ENCODE measurements at places on chromosomes 5 and 9. TPM values are rescaled to one million over a fixed set of nuclear protein-coding genes. Genes with fewer than 3 reads are reported as not detected.

GRCh38 chr9:75775966-75776691 is 114.3 kb upstream of the PCSK5 start:
- no peaks in the 10 kb centered on the region for H3K4me1 ChIP-seq
- DNase-seq: no peak
- H3K36me3 ChIP-seq: no peaks in the 10 kb centered on the region

DNA sequence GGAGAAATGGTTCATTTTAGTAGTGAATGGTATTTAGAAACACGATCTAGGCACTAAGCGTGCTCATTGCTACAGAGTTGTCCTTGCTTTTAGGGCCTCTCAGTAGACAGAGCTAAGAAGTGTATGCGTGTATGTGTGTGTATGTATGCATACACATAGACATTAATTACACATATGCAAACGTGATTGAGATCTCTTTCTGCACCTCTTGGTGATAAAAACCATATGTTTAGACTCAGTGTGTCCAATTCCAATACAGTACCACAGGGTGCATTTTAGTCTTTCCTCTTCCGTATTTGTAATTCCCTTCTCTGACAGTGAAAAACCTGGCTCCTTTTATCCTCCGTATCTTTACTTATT is 13.1 kb downstream of the TRIO start:
- H3K27me3 ChIP-seq: no peaks in the 10 kb centered on the region
- H3K4me3 ChIP-seq: no peak overlapping the region
- H3K4me1 ChIP-seq: peaks cover 28% of the 10 kb centered on the region
- H3K36me3 ChIP-seq: peaks cover 4% of the 10 kb centered on the region

The CCDC183 gene
- total RNA-seq: 0.89 TPM

GRCh38 chr5:121873409-121873808 is 21.7 kb downstream of the FTMT start:
- no peaks in the 10 kb centered on the region for H3K27me3 ChIP-seq
- H3K36me3 ChIP-seq: no peaks in the 10 kb centered on the region
- no peaks in the 10 kb centered on the region for H3K4me1 ChIP-seq
- no peak for DNase-seq
- no peak overlapping the region for H3K27ac ChIP-seq

GRCh38 chr5:97164846-97165245 is 18.2 kb downstream of the RIOK2 start:
- H3K27ac ChIP-seq: no peak overlapping the region
- DNase-seq: no peak
- H3K4me3 ChIP-seq: no peak overlapping the region
- peaks cover 7% of the 10 kb centered on the region for H3K36me3 ChIP-seq
- no peaks in the 10 kb centered on the region for H3K4me1 ChIP-seq

GRCh38 chr5:170389550-170389892 is 354 bp upstream of the KCNMB1 start:
- no peaks in the 10 kb centered on the region for H3K27me3 ChIP-seq
- DNase-seq: no peak
- H3K4me1 ChIP-seq: peaks cover 28% of the 10 kb centered on the region
- H3K36me3 ChIP-seq: no peaks in the 10 kb centered on the region

GRCh38 chr5:98130261-98131035 is 643.0 kb upstream of the RGMB start:
- no peak for DNase-seq
- no peak overlapping the region for H3K27ac ChIP-seq
- H3K27me3 ChIP-seq: no peaks in the 10 kb centered on the region

GRCh38 chr5:55638455-55638854 is 73.7 kb downstream of the SLC38A9 start:
- peaks cover 3% of the 10 kb centered on the region for H3K36me3 ChIP-seq
- H3K4me1 ChIP-seq: no peaks in the 10 kb centered on the region
- no peaks in the 10 kb centered on the region for H3K27me3 ChIP-seq
- no peak overlapping the region for H3K27ac ChIP-seq

DNA sequence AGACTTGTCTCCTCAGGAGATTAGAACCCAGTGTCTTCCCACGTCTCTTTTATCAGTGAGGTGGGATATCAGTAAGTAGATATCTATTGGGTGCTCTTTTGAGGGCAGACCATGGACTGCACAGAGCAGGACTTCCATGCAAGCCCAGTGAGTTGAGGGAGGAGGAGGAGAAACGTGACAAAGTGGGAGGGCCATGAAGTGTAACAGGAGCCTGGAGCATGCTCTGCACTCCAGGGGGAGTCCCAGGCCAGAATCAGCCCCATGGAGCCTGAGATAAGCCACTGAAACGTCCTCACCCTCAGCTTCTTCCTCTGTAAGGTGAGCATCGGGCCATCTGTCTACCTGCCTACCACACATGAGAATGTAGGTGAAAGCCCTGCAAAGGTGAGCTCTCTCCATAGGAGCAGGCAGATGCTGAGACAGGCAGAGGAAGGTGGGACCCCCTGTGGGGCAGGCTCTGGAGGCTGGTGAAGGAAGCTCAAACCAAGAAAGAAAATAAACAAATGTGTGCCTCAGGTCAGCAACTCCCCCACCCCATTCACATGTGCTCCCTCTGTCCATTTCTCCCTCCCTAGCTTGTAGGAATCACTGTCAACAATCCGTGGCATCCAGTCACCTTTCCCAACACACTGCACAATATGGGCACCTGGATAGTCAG is 87.4 kb downstream of the NRG2 start:
- no peaks in the 10 kb centered on the region for H3K27me3 ChIP-seq
- no peak overlapping the region for H3K27ac ChIP-seq
- no peaks in the 10 kb centered on the region for H3K36me3 ChIP-seq
- peaks cover 14% of the 10 kb centered on the region for H3K4me1 ChIP-seq

The SLC6A19 gene
- 0.10 TPM for total RNA-seq

- DNase-seq: no peak
- H3K36me3 ChIP-seq: no peaks in the 10 kb centered on the region
- no peak overlapping the region for H3K4me3 ChIP-seq
- no peaks in the 10 kb centered on the region for H3K4me1 ChIP-seq
Observed at GRCh38 chr9:74771262-74771585, 116.5 kb downstream of the TRPM6 start.

DNA sequence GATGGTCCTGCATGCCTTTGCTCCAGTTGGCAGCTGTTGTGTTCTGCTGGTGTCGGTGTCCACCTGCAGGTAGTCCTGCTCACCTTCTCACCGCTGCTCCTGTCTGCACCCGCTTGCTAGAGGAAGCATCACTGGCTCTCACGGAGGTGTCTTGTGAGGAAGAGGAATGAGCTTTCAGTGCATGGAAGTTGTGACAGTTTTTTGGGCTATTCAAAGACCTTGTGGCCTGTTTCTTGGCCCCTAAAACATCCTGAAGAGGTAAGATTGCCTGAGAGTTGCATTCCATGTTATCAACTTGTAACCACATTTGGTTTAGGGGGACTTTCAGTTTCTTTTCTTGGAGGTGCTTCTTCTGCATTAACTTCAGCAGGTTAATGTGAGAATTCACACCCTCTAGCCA is 85.6 kb downstream of the MACROH2A1 start:
- H3K27me3 ChIP-seq: no peaks in the 10 kb centered on the region
- H3K27ac ChIP-seq: no peak overlapping the region
- DNase-seq: no peak
- H3K4me3 ChIP-seq: no peak overlapping the region

- no peaks in the 10 kb centered on the region for H3K36me3 ChIP-seq
- H3K27me3 ChIP-seq: no peaks in the 10 kb centered on the region
- H3K27ac ChIP-seq: no peak overlapping the region
- no peaks in the 10 kb centered on the region for H3K4me1 ChIP-seq
- no peak overlapping the region for H3K4me3 ChIP-seq
Observed at GRCh38 chr5:167812871-167813270, 478.6 kb upstream of the WWC1 start.

- no peak for DNase-seq
- no peak overlapping the region for H3K27ac ChIP-seq
- H3K27me3 ChIP-seq: no peaks in the 10 kb centered on the region
- no peaks in the 10 kb centered on the region for H3K4me1 ChIP-seq
- H3K36me3 ChIP-seq: no peaks in the 10 kb centered on the region
- no peak overlapping the region for H3K4me3 ChIP-seq
Observed at GRCh38 chr9:19988281-19988680, 199.4 kb upstream of the SLC24A2 start.

GRCh38 chr9:136667940-136668760 is 5.4 kb downstream of the EGFL7 start:
- peaks cover 24% of the 10 kb centered on the region for H3K4me1 ChIP-seq
- H3K27me3 ChIP-seq: peaks cover 2% of the 10 kb centered on the region
- no peak overlapping the region for H3K27ac ChIP-seq
- H3K36me3 ChIP-seq: peaks cover 57% of the 10 kb centered on the region
- DNase-seq: no peak
- H3K4me3 ChIP-seq: peak overlapping the region; percentile 21

DNA sequence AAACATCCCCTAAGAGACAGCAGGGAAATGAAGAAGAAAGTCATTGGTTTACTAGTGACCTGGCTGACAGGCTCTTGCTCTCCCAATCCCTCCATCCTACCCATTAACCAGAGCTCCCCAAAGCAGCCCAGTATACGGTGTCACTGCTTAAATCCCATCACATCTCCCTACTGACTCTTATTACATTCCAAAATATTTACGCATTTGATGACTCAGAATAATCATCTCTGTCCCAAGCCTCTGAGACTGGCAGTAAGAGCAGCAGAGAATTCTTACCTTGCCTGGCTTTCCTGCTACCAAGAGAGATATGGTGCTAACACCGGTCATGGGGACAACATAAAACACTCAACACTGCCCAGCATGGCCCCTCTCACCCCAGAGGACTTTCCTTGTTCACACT is 20.2 kb upstream of the WHRN start:
- H3K27ac ChIP-seq: no peak overlapping the region
- H3K27me3 ChIP-seq: no peaks in the 10 kb centered on the region
- no peak overlapping the region for H3K4me3 ChIP-seq
- DNase-seq: no peak
- no peaks in the 10 kb centered on the region for H3K36me3 ChIP-seq

The CCL27 gene
- total RNA-seq: 0.66 TPM
